ENCODE measurements at places on chromosomes 2 and 18.
A peak's percentile ranks its signal among the peaks of the same experiment; 100 is the strongest.

GRCh38 chr18:48940854-48941611 lies 9.7 kb downstream of the SMAD7 start:
- DNase-seq = peak; percentile 62

DNA sequence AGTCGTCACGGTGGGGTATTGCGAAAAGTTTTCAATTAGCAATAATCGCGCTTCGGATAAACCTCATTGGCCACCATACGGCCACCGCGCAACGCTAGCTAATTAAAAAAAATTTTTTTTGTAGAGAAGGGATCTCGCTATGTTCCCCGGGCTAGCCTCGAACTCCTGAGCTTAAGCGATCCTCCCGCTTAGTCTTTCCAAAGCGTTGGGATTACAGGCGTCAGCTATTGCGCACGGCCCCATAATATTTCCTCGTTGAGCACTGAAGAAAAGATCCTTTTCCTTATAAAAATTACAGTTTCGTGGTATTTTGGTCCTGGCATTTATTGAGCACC lies 759 bp upstream of the ACTR1B start:
- no peak for DNase-seq

DNA sequence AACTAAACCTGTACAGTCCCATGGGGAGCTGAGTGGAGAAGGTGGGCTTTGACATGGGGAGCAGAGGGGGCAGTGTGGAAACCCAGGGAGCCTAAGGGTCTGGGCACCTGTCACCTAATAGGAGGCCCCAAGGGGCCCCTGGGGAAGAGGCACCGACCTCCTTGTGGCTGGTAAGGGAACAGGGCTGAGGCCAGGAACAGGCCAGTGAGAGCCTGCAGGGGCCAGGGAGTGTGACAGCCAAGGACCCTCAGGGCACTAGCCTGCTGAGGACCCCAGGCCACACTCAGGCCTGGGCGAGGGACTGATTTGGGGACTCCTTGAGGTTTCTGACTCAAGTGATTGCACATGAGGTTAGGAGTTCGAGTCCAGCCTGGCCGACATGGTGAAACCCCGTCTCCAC lies 24.5 kb upstream of the ALPP start:
- DNase-seq = no peak

- DNase-seq = no peak
Observed at GRCh38 chr18:10511236-10511635, 14.6 kb upstream of the NAPG start.

DNA sequence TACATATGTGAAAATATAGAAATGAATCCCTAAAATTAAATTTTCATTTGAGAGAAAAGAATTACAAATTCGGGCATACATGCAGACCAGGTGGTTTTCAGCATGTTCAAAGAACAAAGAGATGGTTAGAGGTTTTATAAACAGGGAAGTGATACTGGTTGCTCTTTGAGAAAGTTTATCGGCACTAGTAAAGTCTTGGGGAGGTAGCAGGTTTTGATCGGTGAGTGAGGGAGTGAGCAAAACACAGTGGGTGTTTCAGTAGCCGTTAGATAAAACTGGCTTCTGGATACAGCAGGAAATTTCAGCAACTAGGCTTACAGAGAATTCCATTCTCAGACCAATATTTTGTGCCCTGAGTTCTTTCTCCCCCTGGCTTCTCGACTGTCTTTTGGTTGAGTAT lies 51.1 kb downstream of the DSC3 start:
- no peak for DNase-seq

- DNase-seq = no peak
Observed at GRCh38 chr2:171141320-171141719, 19.4 kb downstream of the TLK1 start.

GRCh38 chr18:267380-267687 lies 513 bp downstream of the THOC1 start:
- DNase-seq = no peak

DNA sequence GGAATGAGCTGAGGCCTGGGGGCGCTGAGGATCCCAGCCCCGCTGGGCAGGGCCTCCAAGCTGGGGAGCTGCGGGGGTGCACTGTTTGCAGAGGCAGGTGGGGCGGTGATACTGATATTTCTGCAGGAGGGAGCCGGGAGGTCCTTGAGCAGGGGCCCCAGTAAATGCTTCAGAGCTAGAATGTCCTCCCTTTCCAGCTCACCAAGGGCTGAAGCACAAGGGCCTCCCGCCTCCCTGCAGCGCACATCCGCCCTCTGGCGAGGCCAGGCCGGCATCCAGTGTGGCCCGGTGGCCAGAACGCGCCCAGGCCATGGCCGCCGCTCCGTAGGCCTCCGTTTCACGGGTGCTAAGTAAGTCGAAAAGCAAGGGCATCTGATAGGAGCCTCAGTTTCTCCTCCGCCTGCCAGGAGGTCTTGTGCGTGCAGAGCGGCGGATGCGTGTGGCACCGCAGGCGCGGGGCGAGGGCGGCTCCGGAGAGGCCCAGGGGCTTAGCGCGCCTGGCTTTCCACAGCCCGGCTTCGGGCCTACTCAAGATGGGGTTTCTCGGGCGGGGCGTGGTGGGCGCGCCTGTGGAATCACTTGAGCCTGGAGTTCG lies 29.5 kb upstream of the CHMP1B start:
- DNase-seq = no peak

- no peak for DNase-seq
Observed at GRCh38 chr2:98013407-98014042, 17.8 kb upstream of the TMEM131 start.

GRCh38 chr2:6883448-6884122 lies 6.0 kb downstream of the RSAD2 start:
- DNase-seq = no peak

- DNase-seq = no peak
Observed at GRCh38 chr2:196391149-196391479, 219.7 kb upstream of the STK17B start.

GRCh38 chr2:105582952-105583660 lies 161.6 kb upstream of the NCK2 start:
- DNase-seq = no peak

GRCh38 chr18:44324361-44324760 lies 356.3 kb upstream of the SETBP1 start:
- DNase-seq = no peak

DNA sequence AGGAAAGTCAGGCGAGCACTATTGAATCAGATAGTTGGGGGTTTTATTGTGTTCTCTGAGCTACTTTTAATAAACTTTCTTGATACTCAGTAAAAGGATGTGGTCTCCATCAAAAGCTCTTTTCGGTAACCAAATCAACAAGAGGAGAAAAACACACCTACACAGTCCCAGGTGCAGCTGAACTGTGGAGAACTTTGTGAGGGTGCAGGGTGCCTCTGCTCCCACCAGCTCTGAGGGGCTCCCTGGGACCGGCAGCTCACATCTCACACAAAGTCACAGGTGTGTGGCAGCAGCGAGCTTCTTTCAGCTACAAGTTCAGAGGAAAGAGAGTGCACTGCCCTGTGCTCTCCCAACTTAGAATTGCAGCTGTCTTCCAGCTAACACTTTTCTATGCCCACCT lies 650.4 kb downstream of the RNF144A start:
- peak; percentile 40 for DNase-seq
